Stimulated activated naive CD4-positive, alpha-beta T cell (primary cell): ENCODE measurements at places on chromosomes 1 and 21.

- no peak for DNase-seq
Measured at GRCh38 chr1:192807211-192808162, 1.4 kb upstream of the RGS2 start.

GRCh38 chr1:10909697-10910680 lies 102.5 kb upstream of the TARDBP start:
- DNase-seq: peak; percentile 74

GRCh38 chr1:198892065-198892464 lies 253.2 kb downstream of the PTPRC start:
- no peak for DNase-seq

DNA sequence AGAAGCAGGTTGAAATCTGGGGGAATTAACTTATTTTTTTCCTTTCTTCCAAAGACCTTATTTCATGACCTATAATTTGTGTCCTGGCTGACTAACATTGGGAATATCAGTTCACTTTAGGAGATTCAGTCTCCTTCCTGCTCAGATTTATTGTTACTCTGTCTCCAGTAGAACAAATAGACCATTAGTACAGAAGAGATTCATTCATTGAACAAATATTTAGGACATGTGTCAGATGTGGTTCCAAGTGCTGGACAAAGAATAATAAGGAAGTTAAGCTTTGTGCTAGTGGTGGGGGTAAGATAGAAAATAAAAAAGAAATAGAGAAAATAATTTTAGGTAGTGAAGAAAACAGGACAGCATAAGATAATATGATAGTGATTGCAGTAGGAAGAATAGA lies 20.3 kb downstream of the ZMYM4 start:
- no peak for DNase-seq

DNA sequence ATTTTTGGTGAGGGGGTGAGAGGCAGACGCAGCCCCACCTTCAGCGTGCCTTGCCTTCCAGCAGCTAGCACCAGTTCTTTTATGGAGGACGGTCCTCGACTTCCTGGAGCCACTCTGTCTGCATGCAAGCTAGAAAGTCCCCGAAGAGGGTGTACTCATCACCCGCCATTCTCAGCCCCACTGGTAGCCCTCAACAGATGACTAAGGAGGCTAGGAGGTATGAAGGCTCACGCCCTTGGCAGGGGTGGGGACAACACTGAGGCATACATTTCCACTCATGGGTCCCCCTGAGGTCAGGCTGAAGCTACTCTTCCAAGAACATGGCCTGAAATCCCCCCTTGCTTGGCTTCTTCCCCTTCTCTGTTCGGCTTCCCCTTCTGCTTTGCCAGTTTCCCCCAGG lies 8.9 kb upstream of the PTPRF start:
- DNase-seq: no peak

GRCh38 chr1:19762175-19762779 lies 37.4 kb downstream of the TMCO4 start:
- DNase-seq: no peak

GRCh38 chr1:202567738-202568137 lies 142.5 kb downstream of the SYT2 start:
- no peak for DNase-seq

DNA sequence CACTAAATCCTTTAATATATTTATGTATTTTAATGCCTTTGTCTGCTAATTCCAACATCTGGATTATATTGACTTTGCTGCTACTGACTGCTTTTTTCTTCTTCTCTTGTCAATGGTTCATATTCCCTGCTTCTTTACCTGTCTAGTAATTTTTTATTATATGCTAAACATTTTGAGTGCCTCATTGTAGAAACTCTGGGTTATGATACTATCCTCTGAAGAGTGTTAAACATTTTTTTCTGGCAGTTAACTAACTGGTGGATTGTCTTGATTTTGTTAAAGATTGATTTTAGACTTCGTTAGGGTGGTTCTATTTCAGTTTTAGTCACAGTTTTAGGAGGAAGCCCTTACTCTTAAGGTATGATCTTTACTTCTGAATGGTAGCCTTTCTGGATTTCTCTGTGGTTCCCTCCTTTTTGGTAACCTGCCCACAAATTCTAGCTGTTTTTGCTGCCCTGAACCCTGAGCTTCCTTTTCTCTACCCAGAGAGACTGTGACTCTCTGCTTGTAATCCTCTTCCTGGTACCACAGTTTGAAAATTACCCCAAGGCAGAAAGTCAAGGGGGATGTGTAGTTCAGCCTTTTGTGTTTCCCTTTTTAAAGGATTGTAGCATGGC lies 81.9 kb downstream of the DHRS3 start:
- no peak for DNase-seq

DNA sequence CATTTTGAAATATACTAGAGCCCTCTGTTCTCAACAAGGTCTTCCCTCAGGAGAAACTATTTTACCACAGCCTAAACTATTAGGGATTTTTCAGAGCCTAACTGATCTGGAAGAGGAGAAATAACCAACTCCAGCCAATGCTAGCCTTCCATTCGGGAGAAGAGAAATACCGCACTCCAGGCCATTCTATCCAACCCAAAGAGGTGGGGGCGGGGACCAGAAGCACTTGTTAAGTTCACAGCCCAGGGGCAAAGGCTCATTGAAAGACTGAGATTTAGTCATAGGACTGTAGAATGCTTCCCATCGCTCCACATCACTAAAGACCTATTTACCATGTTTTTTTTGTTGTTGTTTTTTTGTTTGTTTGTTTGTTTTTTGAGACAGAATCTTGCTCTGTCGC lies 35.4 kb upstream of the SLFNL1 start:
- no peak for DNase-seq

GRCh38 chr1:236018885-236019453 lies 45.9 kb downstream of the NID1 start:
- no peak for DNase-seq

- DNase-seq: peak; percentile 49
Measured at GRCh38 chr1:86380257-86380861, 15.8 kb downstream of the ODF2L start.

- DNase-seq: no peak
Measured at GRCh38 chr1:51733793-51734522, 117.1 kb downstream of the OSBPL9 start.

- DNase-seq: no peak
Measured at GRCh38 chr1:235679005-235679404, 29.4 kb upstream of the GNG4 start.

- no peak for DNase-seq
Measured at GRCh38 chr1:167909691-167910180, 4.2 kb downstream of the ADCY10 start.

DNA sequence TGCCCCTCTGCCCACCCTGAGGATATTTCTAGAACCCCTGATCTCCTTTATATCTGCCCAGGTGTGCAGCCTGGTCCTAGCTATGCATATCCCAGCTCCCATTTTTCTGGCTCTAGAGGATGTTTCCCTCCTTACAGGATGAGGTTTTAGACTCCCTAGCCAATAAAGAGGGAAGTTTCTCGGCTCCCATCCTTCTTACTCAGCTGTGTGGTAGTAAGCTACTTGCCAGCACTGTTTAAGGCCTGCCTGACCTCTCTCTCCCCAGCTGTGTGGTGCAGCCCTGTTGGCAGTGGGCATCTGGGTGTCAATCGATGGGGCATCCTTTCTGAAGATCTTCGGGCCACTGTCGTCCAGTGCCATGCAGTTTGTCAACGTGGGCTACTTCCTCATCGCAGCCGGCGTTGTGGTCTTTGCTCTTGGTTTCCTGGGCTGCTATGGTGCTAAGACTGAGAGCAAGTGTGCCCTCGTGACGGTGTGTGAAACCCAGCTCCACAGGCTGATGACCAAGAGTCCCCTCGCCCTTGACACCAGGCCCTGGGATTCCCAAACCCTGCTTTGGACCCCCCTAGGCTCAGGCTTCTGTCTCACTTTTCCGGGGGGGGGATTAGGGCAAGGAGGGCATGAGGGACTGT lies 7.8 kb upstream of the P3R3URF start:
- DNase-seq: no peak

GRCh38 chr1:174656409-174657059 lies 208.8 kb downstream of the GPR52 start:
- DNase-seq: no peak

DNA sequence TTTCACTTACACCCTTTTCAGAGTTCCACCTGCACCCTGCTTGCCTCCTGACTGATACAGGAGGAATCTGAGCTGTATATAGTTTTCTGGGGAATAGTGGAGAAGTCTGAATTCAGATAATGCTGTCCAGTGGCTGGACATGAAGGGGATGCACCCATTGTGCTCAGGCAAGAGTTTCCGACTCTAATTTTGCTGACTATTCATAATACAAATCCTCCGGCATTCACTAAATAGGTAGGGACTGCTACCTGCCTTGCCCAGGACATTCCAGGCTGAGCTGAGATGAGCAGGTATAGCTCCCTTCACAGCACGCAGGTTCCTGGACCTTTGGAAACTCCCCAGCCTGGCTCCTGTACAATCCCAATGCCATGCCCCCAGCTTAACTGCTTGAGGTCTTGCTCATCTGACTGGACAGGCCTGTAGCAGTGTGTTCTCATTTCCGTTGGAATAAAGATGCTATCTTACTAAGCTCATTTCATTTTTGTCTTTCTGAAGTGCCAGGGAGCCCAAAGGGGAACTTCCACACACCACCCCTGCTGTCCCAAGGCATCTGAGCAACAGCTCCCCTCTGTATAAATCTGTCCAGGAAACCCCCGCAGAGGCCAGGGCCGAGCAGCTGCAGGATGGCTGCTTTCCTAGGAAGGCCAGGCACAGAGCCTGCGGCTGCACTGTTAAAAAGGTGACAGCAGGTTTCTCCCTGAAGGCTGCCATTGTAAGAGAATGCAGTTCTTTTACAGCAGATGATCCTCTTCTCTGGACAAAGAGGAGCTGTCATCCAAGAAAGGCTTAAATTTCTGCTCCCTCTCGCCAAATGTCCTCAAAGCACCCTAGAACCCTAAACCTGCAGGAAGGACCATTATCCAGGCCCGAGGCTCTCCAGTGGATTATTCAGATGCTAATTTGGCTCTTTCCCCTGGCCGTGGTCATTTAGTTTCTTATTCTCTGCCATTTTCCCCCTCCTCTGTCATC lies 21.7 kb upstream of the VASH2 start:
- no peak for DNase-seq
